ENCODE measurements at places on chromosomes 12 and 14.

DNA sequence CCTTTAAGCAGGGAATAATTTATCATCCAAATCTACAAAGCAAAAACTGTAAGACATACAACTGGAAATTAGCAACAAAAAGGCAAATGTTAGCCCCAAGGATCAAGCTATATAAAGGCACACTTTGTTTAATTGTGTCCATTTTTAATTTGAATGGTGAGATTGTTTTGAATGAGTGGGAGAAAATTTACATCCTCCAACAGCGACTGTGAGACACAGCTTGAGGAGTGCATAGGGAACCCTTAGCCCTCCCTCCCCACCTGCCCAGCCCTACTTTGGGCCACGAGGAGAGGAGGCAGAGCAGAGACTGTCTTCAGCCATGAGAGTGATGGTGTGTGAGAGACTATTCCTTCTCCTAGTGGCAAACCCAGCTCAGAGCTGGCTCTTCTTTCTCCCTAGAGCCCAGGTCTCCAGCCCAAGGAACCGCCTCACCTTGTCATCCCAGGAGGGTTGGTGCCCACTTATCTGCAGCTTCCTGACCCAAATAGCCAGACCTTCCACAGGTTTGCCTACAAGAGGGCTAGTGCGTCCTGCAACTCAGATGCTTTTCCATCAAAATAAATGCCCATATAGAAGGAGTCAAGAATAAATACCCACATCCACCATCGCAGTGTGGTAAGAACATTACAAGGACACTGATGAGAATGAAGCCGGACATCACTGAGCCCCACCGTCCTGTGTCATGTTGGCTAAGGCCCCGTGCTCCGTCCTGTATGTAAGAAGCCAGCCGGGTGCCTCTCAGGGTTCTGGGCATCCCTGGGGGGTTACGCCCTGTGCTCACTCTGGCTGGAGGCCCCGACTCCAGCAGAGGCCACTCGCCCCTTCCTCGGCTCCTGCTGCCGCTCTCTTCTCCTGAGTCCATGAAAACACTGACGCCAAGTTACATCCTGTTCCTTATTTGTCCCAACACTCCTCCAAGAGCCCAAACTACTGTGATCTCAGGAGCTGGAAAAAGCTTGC, 36.4 kb upstream of the C14orf180 start:
- H3K27me3 ChIP-seq = peaks cover 23% of the 10 kb centered on the region
- no peaks in the 10 kb centered on the region for H3K36me3 ChIP-seq
- DNase-seq = peak; percentile 17
- no peaks in the 10 kb centered on the region for H3K4me1 ChIP-seq

DNA sequence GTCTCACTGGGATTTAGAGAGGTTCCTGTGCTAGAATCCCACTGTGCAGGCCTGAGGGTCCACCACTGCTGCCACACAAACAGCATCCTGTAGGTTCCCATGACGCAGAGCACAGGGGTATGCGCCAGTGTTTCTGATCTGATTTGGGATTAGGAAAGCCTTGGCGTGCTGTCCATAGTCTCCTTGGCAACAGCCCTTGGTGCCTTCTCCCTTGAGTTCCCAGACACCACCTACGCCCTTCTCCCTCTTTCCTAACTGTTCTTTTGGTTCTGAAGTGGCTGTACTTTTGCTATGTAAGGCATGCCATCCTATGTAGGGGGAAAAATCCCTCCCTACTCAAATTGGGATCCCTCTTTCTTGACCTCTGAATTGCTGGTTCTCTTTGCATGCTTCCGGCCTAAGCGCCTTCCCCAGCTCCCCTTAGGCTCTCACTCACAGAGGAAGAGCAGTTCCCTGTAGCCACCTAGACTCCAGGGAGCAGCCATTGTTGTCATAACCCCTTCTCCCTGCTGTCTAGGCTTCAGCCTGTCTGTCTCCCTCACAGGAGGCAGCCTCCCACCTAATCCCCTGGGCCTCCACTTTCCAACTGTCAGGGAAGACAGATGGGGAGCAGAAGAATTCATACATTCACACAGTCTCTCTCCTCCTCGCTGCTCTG, 14.8 kb upstream of the RIC8B start:
- no peaks in the 10 kb centered on the region for H3K36me3 ChIP-seq
- no peaks in the 10 kb centered on the region for H3K27me3 ChIP-seq
- peaks cover 24% of the 10 kb centered on the region for H3K4me1 ChIP-seq

GRCh38 chr14:34911209-34912150, 36.3 kb upstream of the BAZ1A start:
- no peak overlapping the region for H3K4me3 ChIP-seq
- H3K4me1 ChIP-seq = no peaks in the 10 kb centered on the region
- DNase-seq = no peak
- no peaks in the 10 kb centered on the region for H3K27me3 ChIP-seq

GRCh38 chr14:77014004-77014604, 14.4 kb downstream of the IRF2BPL start:
- no peak overlapping the region for H3K4me3 ChIP-seq
- DNase-seq = no peak
- H3K4me1 ChIP-seq = peaks cover 19% of the 10 kb centered on the region

DNA sequence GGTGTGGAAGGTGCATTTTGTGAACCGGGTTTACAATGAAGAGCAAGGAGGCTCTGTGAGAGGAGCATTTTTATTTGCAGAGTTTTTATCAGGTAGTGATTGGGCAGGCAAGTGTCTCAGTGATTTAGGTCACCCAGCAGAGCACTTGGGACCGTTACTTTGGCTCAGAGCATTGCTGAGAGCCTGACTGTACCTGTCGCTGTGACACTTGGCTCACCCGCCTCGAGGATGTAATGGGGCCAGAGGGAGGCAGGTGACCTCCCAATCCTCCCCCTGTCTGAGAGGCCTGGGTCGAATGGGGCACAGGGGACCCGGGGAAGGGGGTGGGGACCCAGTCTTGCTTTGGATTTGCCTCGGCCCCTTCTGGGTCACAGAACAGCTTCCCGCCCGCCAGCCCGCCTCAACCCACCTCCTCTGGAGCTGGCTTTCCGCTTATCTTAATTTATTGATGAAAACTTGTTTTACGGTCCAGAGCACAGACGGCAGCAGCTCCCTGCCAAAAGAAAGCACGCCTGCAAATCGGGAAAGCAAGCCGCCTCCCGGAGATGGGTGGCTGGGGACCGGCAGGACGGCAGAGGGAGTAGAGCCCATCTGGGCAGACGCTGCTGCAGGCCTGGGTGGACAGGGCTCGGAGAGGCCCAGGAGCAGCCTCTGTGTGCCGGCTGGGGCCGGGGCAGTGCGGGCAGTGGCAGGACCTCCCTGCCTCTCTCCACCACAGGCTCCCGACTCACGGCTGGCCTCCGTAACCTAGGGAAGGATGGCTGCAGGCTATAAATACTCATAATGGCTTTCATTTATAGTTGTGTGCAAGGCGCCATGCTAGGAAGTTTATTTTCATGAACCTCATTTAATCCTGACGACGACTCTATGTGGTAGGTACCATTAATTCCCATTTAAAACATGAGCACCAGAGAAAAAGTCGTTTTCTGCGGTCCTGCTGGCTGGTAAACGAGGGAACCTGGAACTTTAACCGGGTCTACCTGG, 187.1 kb downstream of the TSPAN9 start:
- H3K27ac ChIP-seq = no peak overlapping the region
- no peaks in the 10 kb centered on the region for H3K4me1 ChIP-seq
- no peak overlapping the region for H3K4me3 ChIP-seq
- no peak for DNase-seq
- no peaks in the 10 kb centered on the region for H3K36me3 ChIP-seq

- no peak overlapping the region for H3K27ac ChIP-seq
- peaks cover 28% of the 10 kb centered on the region for H3K36me3 ChIP-seq
- peaks cover 31% of the 10 kb centered on the region for H3K4me1 ChIP-seq
- no peak overlapping the region for H3K4me3 ChIP-seq
- DNase-seq = no peak
These were observed 7.4 kb upstream of the SNAPC1 start for GRCh38 chr14:61754627-61755381.

DNA sequence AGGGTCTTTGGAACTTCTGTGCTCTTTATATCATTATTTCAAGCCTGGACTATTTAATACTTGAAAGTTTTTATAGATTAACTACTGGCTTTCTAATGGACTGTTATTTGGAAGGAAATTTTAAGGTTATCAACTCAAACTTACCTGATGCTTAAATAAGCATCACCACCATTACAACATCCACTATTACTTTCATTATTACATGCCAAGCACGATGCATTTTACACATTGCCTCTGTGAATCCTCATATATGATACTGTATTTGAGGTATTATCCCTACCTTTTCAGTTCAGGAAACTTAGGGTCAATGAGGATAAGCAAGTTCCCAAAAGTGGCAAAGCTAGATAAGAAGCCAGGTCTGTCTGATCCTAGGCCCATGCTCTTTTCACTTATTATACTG, 12.4 kb downstream of the ZBTB1 start:
- peaks cover 7% of the 10 kb centered on the region for H3K36me3 ChIP-seq
- H3K27ac ChIP-seq = no peak overlapping the region
- no peak overlapping the region for H3K4me3 ChIP-seq
- H3K4me1 ChIP-seq = peaks cover 19% of the 10 kb centered on the region

Data from activated naive CD4-positive, alpha-beta T cell treated with anti-CD3 and anti-CD28 coated beads, Interleukin-2, amount 10 ng/mL, durations not matched to agents 7 days and 5 days (primary cell).